ENCODE measurements at places on chromosomes 6 and 20. TPM values are rescaled to one million over a fixed set of nuclear protein-coding genes. Genes with fewer than 3 reads are reported as not detected.

SUPT3H gene
- 9.3 TPM for polyA plus RNA-seq

BMP6 gene
- 1.3 TPM for polyA plus RNA-seq

PRRT1 gene
- polyA plus RNA-seq: 2.2 TPM

PPP1R3G gene
- 0.84 TPM for polyA plus RNA-seq

IL17A gene
- not detected for polyA plus RNA-seq

CYP21A2 gene
- not detected for polyA plus RNA-seq

All from GM23248 (cell line).